ENCODE measurements at places on chromosomes 7 and 10.

DNA sequence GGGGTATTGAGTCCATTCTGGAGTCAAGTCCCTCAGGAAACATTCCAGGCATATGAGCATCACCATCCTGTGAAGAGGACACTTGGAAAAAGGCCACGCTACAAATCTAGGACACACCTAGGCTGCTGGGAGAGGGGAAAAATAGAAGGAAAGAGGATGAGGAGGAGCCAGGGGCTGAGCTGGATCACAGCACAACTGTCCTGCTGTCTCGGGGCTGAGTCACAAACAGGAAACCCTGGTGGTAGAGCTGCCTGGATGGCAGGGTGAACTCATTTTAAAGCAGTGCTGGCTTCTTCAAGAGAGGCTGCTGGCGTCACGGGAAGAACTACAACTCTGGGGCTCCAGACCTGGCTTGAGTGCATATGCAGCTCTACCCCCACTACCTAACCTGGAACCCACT lies 151.5 kb downstream of the RNF216 start:
- DNase-seq: no peak

GRCh38 chr10:51487576-51487975 lies 211.8 kb downstream of the CSTF2T start:
- no peak for DNase-seq

DNA sequence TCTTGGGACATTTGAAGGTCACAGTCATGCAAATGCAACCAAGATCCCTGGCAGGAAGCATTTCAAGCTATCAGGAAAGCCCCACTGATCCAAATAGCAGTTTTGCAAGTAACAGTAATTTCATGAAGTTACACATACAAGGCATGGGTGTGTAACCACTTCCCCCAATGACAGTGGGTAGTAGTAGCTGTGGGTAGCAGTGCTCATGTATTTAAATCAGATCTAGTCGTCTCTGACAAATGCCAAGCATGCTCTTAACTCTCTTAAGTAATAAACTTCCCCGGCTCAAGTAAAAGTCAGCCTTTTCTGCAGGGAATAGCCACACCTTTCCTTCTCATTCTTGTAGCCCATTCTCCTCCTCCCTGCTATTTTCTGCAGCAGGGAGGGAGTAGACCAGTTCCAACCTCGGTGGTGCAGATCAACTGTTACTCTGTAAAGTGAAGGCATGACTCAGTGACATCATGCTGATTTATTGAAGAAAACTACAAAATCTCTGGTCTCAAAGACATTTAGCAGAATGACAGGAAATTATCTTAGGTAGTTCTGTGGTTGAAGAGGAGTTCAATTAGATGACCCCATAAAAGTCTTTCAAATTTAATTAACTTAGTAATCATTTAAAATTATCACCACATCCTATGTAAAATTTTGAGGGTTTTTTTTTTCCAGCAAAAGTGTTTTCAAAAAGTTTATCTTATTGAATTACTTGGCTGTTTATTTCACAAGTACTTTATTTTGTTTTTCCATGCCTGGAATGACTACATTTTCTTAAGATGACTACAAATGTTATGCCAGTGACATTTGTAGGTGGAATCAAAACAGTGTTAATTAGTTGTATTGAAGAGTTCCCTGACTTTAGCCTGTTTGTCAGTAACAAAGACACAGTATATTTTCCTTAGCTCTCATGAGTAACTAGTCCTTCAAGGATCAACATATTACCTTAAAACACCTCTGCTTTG lies 568.3 kb downstream of the INHBA start:
- DNase-seq: no peak

GRCh38 chr7:18553605-18554003 lies 58.1 kb downstream of the HDAC9 start:
- no peak for DNase-seq

- no peak for DNase-seq
Observed at GRCh38 chr7:46534664-46535588, 613.9 kb upstream of the IGFBP3 start.

GRCh38 chr10:103193107-103193819 lies at the start of gene NT5C2:
NT5C2 (minus strand) TSS chr10:103193272; CDS start chr10:103174958, 18,314 bp downstream.
- peak; percentile 40 for DNase-seq

DNA sequence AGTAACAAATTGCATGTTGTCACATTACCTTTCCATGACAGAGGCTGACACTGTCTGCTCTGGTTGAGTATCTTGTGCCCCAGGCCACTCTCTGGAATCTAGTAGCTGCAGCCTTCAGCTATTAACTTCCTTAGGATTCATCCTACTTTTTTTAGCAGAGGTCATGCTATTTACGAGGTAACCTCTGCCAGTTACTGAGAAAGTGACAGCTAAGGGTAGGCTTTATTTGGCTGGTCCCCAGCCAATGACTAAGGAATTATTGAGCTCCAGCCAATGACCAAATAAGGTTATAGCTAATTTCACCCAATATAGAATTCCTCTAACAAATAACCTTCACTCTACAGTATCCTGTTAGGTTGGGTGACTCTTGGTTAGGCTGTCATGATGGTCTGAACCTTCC lies 1361.7 kb downstream of the XPNPEP1 start:
- DNase-seq: no peak

DNA sequence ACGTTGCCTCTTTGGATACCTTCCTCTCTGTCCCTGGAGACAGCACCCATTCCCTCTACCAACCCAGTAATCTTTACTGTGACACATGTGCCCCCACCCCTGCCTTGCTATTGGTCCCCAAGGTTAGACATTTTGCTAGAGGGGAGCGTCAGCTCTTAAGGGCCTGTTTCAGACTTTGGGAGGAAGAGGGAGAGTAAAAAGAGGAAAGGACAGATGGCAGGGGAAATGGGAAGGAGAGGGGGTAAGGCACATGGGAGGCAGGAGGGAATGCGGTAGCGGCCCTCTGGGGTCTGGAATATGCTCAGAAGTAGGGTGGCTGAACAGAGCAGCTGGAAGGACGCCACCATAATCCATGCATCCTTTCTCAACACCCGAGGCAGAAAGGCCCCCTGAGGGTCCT lies 12.2 kb downstream of the BLNK start:
- no peak for DNase-seq

GRCh38 chr10:29692121-29692539 lies 57.4 kb upstream of the SVIL start:
- DNase-seq: no peak

- DNase-seq: no peak
Observed at GRCh38 chr10:63582690-63583089, 61.5 kb downstream of the REEP3 start.

- no peak for DNase-seq
Observed at GRCh38 chr7:49885593-49886285, 112.3 kb downstream of the VWC2 start.

DNA sequence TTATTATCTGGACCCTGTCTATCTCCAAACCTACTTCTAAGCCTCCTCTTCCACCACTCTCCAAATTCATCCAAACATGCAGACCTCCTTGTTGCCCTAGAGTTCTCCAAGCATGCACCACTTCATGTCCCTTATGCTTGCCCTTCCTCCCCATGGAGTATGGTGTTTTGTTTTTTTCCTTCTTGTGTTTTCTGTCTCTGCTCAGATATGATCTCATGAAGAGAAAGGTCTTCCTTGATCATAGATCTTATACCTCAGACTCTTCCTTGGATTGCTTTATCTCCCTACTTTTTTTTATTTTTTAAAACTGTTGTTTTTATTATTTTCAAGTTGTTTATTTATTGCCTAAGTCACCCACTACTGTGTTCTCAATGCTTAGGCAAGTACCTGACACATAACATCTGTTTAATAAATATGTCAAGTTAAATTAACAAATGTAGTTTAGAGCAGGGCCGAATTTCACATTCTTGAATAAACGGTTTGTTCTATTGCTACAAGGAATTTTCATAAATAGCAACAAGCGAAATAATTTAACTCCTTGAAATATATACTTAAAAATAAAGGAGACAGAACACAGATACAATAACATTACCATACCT lies 84.5 kb downstream of the HGF start:
- DNase-seq: no peak

DNA sequence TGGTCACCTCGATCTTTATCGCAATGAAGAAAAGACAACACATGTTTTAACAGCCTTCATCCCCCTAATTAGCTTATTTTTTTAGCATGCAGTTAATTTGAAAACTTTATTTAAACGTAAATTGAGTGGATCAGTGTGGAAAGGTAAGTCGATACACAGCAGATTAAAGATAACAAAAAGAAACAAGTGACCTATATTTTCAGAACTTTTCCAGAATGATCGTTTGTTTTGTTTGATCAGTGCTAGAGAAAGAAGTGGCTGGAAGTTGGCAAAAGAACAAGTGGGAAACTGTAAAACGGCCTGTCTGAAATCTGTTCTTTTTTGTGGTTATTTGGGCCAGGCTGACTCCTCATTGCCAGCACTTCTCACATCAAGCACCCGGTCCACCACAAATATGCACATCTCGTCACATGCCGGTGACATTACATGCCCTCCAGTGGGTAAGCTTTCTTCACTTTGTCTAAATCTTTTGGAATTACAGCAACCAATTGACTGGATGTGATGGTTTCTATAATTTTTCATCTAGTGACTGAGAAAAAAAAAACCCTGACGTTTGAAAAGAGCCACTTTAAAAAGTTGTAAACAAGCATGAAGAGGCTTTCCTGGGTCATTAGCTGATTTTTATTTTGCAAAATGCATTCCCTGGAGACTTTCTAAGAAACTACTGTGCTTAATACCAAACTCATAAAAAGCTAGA lies 33.2 kb downstream of the C7orf33 start:
- no peak for DNase-seq

- DNase-seq: no peak
Observed at GRCh38 chr7:127782075-127782474, 130.1 kb downstream of the SND1 start.

DNA sequence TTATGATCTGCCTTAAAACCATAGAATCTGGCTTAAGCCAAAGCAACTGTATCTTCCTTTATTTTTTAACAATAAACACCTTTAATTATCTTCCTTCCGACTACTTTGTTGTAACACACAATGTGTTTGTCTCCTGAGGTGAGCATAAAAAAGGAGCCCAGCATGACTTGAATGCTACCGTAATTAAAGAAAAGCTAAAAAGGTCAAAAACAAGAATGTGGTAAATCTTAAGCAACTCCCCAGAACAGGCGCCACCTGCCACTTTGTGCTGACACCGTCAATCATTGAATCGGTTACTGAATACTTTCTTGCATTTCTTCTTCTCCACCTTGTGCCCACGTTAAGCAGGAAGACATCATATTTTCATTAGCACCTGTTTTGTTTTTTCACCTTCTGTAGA lies 569.9 kb upstream of the C7orf33 start:
- no peak for DNase-seq

Measured in NCI-H1436 (cell line).